ENCODE measurements at places on chromosomes 7 and 10. TPM values are rescaled to one million over a fixed set of nuclear protein-coding genes. Genes with fewer than 3 reads are reported as not detected.

Gene LRGUK
- 0.10 TPM for polyA plus RNA-seq

Gene HMX2
- not detected for polyA plus RNA-seq

GRCh38 chr7:44380831-44381493, 55.6 kb upstream of the CAMK2B start:
- H3K27me3 ChIP-seq: no peaks in the 10 kb centered on the region
- DNase-seq: no peak
- H3K4me3 ChIP-seq: no peak overlapping the region
- H3K4me1 ChIP-seq: peaks cover 69% of the 10 kb centered on the region
- H3K36me3 ChIP-seq: peaks cover 7% of the 10 kb centered on the region

- H3K4me1 ChIP-seq: peaks cover 15% of the 10 kb centered on the region
- DNase-seq: peak; percentile 26
- no peak overlapping the region for H3K4me3 ChIP-seq
- no peaks in the 10 kb centered on the region for H3K27me3 ChIP-seq
Observed at GRCh38 chr10:24947304-24948097, 4.9 kb downstream of the PRTFDC1 start.

- H3K27ac ChIP-seq: no peak overlapping the region
- H3K4me3 ChIP-seq: no peak overlapping the region
- peaks cover 2% of the 10 kb centered on the region for H3K4me1 ChIP-seq
- no peaks in the 10 kb centered on the region for H3K36me3 ChIP-seq
- DNase-seq: no peak
- H3K27me3 ChIP-seq: peaks cover 15% of the 10 kb centered on the region
Observed at GRCh38 chr7:106012935-106013439, 49.9 kb downstream of the CDHR3 start.

DNA sequence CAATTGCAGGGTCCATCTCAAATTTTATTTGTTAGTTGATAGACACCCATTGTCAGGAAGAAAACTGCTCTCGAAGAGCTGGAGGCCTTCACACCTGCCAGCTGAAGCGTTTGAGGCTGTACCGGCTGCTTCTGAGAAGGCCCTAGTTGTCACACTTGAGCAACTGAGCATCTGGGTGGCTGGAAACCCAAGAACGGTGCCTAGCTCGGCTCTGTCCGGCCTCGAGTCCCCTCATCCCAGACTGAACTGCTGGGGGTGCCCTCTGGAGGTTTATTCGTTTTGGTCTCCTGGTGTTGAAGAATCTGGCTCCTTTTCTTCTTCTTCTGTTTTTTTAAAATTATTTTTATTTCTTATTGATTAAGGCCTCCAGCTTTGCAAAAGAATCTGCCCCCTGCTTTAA, 59.3 kb upstream of the EXOC6 start:
- H3K4me1 ChIP-seq: no peaks in the 10 kb centered on the region
- no peaks in the 10 kb centered on the region for H3K27me3 ChIP-seq
- H3K27ac ChIP-seq: no peak overlapping the region
- DNase-seq: no peak
- no peak overlapping the region for H3K4me3 ChIP-seq

DNA sequence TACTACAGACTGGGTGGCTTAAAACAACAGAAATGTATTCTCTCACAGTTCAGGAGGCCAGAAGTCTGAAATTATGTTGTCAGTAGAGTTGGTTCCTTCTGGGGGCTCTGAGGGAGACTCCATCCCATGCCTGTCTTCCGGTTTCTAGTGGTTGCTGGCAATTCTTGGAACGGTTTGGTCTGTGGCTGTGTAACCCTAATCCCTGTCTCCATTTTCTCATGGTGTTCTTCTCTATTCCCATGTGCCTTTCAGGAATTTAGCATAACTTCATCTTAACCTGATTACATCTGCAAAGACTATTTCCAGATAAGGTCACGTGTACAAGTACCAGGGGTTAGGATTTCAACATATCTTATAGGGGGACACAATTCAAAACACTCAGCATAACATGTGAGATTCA, 73.2 kb downstream of the FAM241B start:
- no peaks in the 10 kb centered on the region for H3K36me3 ChIP-seq
- H3K27ac ChIP-seq: no peak overlapping the region
- H3K27me3 ChIP-seq: peaks cover 65% of the 10 kb centered on the region

DNA sequence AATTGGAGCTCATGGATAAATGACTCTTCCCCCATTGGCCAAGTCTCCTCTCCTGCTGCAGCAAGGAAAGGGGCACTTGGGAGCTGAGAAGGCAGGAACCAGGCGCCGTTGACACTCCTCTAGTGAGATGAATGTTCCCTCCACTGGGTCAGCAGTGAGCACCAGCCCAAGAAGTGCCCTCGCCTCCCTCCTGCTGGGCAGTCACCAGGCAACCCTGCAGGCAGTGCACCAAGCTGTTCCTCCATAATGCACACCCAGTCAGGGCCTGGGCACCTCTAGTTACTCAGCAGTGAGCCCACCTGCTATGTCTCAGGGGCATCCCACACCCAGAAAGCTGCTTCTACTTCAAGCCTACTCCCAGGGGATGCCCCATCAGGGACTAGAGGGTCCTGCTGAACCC, 84.3 kb downstream of the KCNMA1 start:
- H3K27ac ChIP-seq: no peak overlapping the region
- no peak for DNase-seq
- H3K36me3 ChIP-seq: no peaks in the 10 kb centered on the region
- H3K4me1 ChIP-seq: no peaks in the 10 kb centered on the region

GRCh38 chr7:147707926-147708325, 882.6 kb upstream of the C7orf33 start:
- H3K4me1 ChIP-seq: no peaks in the 10 kb centered on the region
- no peak for DNase-seq
- H3K4me3 ChIP-seq: no peak overlapping the region
- no peak overlapping the region for H3K27ac ChIP-seq
- H3K36me3 ChIP-seq: no peaks in the 10 kb centered on the region
- no peaks in the 10 kb centered on the region for H3K27me3 ChIP-seq

Data from endothelial cell of umbilical vein (primary cell).